Skeletal muscle tissue (tissue), 5 donors: ENCODE measurements at places on chromosomes 1 and 21. TPM values are rescaled to one million over a fixed set of nuclear protein-coding genes. Genes with fewer than 3 reads are reported as not detected.

The PTPN7 gene
- total RNA-seq, result 0.52 TPM

The WNT2B gene
- total RNA-seq, result 6.3 TPM

The HES3 gene
- total RNA-seq, result not detected

The OR2T35 gene
- not detected for total RNA-seq

The OPRD1 gene
- total RNA-seq, result 0.52 TPM

The DENND2C gene
- total RNA-seq, result 7.8 TPM

The CASZ1 gene
- total RNA-seq, result 26.1 TPM

The RNU1-3 gene
- total RNA-seq, result under 0.01 TPM

The CAPZB gene
- 67.3 TPM for total RNA-seq

The SLC41A1 gene
- 12.0 TPM for total RNA-seq

The RGSL1 gene
- not detected for total RNA-seq

The PROK1 gene
- total RNA-seq, result not detected

The SIM2 gene
- total RNA-seq, result 3.1 TPM

The EFNA1 gene
- total RNA-seq, result 13.0 TPM

The SLAMF9 gene
- total RNA-seq, result not detected

The COG2 gene
- 40.2 TPM for total RNA-seq

The MCOLN2 gene
- total RNA-seq, result not detected

The SYT2 gene
- total RNA-seq, result under 0.01 TPM

The LEMD1 gene
- total RNA-seq, result not detected

The WNT3A gene
- total RNA-seq, result not detected

The C1orf226 gene
- 0.52 TPM for total RNA-seq

The PEAR1 gene
- total RNA-seq, result 4.7 TPM

The GBP1 gene
- total RNA-seq, result 14.6 TPM

The ORC1 gene
- 1.6 TPM for total RNA-seq

The PER3 gene
- total RNA-seq, result 11.5 TPM

The HUNK gene
- 3.1 TPM for total RNA-seq

The RGL1 gene
- total RNA-seq, result 28.2 TPM

The IFI44 gene
- total RNA-seq, result 11.5 TPM

The FALEC gene
- not detected for total RNA-seq

The AMY2B gene
- 78.8 TPM for total RNA-seq

The GATAD2B gene
- total RNA-seq, result 6.3 TPM

The S100A5 gene
- not detected for total RNA-seq

The ZNF670 gene
- total RNA-seq, result 3.7 TPM

The UMODL1 gene
- total RNA-seq, result not detected

The TSPAN1 gene
- total RNA-seq, result not detected

The DIO1 gene
- total RNA-seq, result not detected

The SAMSN1 gene
- total RNA-seq, result 3.1 TPM

The CCDC185 gene
- not detected for total RNA-seq

The CCDC30 gene
- total RNA-seq, result 1.0 TPM

The FOXD3 gene
- 5.2 TPM for total RNA-seq

The ITLN2 gene
- total RNA-seq, result not detected

The MAGI3 gene
- total RNA-seq, result 13.0 TPM

The CFAP410 gene
- 11.0 TPM for total RNA-seq

The CACNA1S gene
- 43.3 TPM for total RNA-seq

The PTPRU gene
- 27.1 TPM for total RNA-seq

The PDE9A gene
- 1.6 TPM for total RNA-seq

The C4BPA gene
- total RNA-seq, result 0.52 TPM

The NOTCH2 gene
- 101 TPM for total RNA-seq

The PUSL1 gene
- total RNA-seq, result 4.7 TPM

The SLC22A15 gene
- total RNA-seq, result under 0.01 TPM

The C8A gene
- not detected for total RNA-seq

The FBXO2 gene
- total RNA-seq, result 0.52 TPM

The FCGR3A gene
- 1.6 TPM for total RNA-seq

The RNF220 gene
- total RNA-seq, result 25.1 TPM

The LCE2C gene
- total RNA-seq, result not detected

The OR2T1 gene
- total RNA-seq, result not detected

The TMEM50A gene
- 72.0 TPM for total RNA-seq

The LORICRIN gene
- not detected for total RNA-seq
